ENCODE measurements at places on chromosomes 12 and 14.

DNA sequence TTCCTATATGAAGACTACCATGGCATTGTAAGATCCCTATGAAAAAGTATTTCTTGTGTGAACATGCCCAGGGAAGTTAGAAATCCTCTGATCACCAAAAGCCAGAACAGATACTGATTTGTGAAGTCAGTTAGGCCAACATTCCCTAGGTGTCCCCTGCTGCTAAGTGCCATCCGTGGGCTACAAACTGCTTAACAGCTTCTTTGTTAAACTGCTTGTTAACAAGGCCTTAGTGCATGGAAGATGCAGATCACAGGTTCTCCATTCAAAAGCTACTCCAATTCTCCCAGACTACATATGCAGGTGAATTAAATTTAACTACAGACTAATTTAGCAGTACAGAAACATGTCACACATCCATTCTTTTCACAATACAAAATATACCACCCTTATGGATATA is 108.2 kb downstream of the PRICKLE1 start:
- DNase-seq: no peak

DNA sequence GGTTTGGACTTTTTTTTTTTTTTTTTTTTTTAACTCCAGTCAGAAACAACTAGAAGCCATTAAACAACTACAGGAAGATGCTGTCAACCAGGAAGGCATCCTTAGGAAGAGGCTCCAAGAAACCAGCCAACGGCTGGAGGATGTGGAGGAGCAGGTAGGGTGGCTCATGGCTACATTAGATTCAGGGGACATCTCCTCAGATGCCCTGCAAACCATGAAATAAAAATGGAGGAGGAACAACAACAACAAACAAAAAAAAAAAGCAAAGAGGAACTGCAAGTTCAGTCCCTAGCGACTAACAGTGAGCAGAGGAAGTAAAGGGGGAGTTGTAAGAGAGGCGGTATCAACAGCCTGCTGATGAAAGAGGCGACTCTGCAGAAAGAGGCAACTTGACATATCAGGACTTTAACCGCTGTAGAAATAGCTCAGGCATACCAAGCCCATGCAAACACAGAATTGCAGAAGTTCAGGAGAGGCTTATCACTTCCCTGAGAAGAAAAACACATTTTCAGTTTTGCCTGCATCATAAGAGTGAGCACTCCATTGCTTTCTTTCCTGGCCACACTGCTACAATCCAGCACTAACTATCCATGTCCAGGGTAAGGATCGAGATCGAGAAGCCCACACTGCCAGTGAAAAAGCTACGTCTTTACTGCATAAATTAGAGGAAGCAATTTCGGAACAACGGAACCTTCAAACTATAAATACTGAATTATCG is 103.5 kb upstream of the BCAT1 start:
- DNase-seq: no peak

DNA sequence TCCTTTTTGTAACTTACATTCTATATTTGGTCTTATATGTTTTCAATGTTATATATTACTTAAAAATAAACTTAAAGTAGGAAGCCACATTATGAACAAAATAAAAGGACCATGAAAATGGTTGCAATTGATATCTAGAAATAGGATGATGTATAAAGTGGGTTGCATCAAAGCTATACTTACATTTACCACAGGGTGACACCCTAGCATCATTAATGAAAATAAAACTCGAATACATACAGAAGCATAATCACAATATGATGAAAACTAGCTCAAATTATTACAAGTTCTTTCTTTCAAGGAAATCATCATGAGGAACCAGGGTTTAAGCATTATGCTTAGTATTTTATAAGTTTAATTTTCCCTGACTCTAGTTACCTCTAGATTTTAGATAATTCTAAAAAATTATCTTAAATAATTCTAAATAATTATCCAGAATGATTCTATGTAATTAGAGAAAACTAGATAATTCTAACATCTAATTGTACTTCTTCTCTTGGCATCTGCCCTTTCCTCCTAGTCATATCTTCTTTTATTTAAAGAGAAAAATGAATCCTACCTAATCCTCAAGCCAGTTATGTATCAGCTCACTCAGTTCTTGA is 31.2 kb downstream of the TAS2R7 start:
- no peak for DNase-seq

DNA sequence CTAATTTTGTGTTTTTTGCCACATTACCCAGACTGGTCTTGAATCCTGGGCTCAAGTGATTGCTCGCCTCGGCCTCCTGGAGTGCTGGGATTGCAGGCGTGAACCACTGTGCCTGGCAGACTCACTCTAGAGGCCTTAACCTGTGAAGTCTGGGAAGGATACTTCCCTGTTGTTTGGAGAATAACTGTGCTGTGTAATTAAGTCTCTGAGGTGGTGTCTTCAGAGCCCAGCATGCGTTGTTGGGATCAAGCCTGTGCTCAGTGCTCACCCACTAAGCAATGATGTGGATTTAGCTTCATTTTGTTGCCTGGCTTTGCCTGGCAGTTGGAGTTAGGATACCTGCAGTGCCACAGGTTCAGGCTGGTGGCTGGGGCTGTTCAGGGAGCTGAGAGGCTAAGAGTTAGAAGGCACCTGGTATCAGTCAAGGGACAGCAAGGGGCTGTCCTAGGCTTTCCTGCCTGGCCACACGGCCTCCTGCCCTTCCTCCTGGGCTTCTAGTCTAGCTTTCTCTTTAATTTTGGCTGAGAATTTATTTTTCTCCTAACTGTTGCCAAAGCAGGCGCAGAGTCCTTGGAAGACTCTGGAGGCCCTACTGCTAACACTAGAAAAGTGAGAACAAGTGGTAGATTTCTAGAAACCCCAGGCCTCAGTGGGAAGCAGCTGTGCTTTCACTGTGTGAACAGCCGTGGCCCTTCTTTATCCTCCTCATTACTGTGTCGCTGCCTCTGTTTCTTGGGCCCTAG is 38.5 kb downstream of the EP400 start:
- DNase-seq: no peak

DNA sequence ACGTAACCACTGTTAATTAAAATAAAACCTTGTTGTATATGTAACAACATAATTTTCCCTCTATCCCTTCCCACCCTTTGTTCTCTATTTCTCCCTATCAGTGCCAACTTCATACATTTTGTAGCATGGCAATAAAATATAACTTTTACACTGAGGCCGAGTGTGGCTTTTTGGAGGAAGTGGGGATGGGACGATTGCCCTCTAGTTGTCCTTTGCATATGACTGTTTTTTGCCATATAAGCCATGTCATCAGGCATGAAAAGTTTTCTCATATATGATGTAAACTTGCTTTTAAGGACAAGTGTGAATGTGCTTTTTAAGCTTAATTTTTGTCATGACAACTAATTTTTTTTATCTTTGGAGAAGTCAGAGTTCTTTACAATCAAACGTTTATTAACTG is 6.2 kb upstream of the CCT2 start:
- no peak for DNase-seq
